Activated naive CD4-positive, alpha-beta T cell treated with anti-CD3 and anti-CD28 coated beads for 36 hours (primary cell): ENCODE measurements at places on chromosomes 13 and 19. TPM values are rescaled to one million over a fixed set of nuclear protein-coding genes. Genes with fewer than 3 reads are reported as not detected.

NOVA2 gene
- total RNA-seq = not detected

CGB5 gene
- not detected for total RNA-seq

DNA sequence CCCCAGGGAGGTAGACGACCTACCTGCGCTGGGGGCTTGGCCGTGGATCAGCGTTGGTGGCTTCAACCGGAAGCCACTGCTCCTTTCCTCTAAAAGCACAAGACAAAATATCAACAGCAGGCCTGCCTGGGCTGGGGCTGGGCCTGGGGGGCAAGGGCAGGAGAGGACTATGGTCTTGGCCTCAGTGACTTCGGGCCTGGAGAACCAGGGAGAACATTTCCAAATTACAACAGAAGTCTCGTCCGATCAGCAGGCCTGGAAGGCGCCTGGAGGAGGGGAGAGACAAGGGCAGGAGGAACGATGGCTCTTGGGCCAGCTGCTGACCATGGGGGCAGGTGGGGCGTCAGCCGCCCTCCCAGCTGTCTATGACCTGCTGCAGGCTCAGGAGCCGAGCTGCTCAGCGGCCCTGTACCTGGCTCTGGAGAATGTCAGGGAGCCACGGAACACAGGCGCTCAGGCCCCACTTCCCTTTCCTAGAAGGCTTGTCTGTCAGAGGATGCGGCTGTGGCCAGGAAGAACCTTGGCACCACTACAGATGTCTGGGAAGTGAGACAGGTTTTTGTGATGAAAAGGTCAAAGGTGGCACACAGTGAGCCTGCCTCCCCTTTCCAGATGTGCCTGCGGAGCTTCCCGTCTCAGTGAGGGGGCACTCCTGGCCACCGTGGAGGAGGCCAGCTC is 19.5 kb downstream of the CAPS start:
- no peak for DNase-seq

DNA sequence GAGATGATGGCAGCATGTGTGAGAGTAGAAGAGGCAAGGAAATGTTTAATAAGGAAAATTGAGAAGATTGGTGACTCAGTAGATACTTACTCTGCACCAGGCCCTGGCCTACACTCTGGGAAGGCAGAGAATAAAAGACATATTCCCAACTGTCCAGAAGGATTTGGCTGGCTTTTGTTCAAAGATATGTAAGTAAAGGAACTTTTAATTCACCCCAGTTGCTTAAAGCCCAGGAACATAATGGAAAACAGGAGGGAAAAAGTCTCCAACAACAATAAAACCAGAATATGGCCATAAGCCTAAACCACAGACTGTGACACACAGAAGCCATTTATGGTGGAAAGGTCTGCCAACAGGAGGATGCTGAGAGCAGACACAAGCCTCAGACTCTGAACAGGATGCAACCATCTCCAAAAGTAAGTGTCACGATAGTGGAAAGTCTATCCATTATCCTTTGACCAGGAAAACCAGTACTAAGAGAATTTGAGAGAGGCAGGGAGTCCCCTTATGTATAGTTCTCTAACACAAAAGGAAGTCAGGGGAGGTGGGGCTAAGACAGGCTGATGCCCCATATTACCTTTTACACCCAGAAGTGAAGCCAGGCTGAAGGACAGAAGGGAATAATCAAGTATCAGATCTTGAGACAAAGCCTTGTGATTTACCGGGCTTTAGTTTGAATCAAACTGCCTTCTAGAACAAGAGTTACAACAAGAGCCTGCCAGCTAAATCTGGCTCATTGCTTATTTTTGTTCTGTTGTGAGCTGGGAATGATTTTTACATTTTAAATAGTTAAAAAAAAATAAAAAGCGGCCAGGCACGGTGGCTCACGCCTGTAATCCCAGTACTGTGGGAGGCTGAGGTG is 169.5 kb upstream of the STARD13 start:
- no peak for DNase-seq

DNA sequence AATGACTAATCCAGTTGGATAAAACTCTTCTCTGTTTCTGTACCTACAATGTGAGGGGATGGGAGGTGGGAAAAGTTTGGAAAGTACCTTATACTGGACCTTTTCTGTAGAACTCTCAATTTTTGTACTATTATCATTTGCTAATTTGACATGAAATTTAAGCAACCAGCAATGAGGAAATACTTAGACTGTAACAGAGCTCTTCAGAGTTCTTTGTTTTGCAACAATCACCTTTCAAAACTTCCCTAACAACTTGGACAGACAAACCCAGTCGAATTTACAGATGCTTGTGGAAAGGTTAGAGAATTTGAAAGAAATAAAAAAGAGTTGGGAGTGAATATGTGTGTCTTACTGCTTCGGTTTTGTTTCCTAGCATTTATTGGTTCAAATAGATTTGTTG is 16.8 kb downstream of the KBTBD7 start:
- no peak for DNase-seq
